H54 (cell line): ENCODE measurements at places on chromosomes 12 and 14.

- no peak for DNase-seq
Measured at GRCh38 chr14:98571104-98571503, 700.9 kb downstream of the BCL11B start.

GRCh38 chr14:56887216-56887615 lies 76.9 kb upstream of the OTX2 start:
- DNase-seq: no peak

DNA sequence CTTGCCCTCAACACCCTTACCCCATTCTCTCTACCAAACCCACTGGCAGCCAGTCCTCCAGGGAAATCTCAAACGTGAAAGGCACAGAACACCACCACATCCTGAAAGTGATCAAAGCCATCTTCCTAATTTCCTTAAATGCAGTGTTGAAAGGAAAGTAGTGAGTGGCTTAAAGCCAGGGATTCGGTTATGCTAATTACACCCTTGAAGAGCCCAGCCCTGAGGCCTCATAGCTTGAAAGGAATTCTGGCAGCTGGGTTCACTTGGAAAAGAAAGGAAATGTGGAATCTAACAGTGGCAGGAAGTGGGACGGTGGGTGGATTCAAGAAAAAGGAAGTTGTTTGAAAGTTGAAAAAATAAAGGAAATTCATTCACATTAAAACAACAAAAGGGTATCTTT lies 73.0 kb upstream of the FICD start:
- DNase-seq: no peak

DNA sequence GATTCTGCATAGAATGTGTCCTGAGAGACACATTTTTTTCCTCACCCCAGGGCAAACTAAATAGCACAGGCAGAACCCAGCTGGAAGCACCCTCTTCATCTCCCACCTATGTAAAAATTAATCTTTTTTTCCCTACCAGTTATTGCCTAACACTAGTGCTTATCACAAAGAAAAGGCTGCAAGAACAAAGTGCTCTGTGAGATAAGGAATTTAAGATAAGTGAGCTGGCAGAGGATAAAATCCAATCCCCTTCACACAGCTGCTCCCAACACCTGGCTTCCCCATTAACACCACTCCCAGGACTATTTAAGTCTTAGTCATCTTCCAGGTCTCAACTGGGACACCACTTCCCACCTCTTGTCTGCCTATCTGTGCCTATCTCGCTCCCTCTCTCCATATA lies 75.2 kb downstream of the TTC9 start:
- DNase-seq: no peak

DNA sequence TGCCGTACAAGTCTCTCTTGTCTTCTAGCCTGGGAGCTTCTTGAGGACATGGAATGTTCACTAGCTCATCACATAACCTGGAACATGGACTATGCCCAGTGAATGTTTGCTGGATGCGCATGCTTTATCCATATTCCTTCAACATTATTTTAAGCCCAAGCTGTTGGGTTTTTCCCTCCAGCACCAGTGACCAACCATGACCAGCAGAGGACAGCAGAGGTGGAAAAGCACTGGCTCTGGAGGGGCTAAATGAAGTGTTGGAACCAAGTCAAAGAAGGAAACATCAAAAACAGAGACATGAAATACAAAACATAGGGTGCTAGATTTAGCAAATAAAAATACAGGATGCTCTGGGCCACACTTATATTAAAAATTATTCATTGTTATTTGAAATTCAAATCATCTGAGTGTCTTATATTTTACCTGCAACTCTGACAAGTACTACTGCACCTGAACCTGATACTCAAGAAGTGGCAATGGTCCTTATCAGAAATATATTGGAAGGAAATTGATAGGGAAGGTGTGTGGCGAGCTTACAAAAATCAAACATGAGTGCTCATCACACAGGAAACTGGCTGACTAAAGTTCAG lies 23.1 kb upstream of the HELB start:
- DNase-seq: no peak

DNA sequence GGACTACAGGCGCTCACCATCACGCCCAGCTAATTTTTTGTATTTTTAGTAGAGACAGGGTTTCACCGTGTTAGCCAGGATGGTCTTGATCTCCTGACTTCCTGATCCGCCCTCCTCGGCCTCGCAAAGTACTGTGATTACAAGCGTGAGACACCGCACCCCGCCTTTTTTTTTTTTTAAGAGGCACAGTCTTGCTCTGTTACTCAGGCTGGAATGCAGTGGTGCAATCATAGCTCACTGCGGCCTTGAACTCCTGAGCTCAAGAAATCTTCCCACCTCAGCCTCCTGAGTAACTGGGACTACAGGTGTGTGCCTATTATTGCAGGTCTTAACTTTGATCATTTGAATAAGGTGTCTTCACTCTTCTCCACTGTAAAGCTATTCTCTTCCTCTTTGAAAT lies 5.3 kb upstream of the GLTP start:
- DNase-seq: no peak

- no peak for DNase-seq
Measured at GRCh38 chr14:101209594-101209993, 306.1 kb upstream of the RTL1 start.

- DNase-seq: no peak
Measured at GRCh38 chr12:3745152-3745551, 7.8 kb downstream of the CRACR2A start.

GRCh38 chr14:68042586-68043210 lies 223.1 kb downstream of the RAD51B start:
- no peak for DNase-seq

- DNase-seq: no peak
Measured at GRCh38 chr14:105413544-105413886, 6.1 kb upstream of the MTA1 start.

- DNase-seq: no peak
Measured at GRCh38 chr12:7716381-7716780, 5.1 kb downstream of the DPPA3 start.

DNA sequence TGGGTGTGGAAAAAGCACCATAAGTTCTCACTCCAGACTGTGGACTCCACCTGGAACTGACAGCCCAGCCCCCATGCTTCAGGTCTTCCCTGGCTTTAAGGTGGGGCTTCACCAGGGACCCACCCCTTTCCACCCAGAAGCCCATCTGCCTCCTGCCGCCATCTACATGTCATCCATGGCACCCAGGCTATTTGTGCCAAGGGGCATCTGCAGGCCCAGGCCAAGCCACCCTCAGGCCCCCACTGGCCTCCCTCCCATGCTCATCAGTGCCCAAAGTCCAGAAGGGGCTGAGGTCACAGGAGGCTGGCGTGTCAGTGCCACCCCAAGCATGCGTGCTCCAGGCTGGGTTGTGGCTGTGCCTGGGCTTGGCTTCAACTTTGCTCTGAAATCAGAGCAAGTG lies 212.2 kb upstream of the DIO3 start:
- DNase-seq: no peak

DNA sequence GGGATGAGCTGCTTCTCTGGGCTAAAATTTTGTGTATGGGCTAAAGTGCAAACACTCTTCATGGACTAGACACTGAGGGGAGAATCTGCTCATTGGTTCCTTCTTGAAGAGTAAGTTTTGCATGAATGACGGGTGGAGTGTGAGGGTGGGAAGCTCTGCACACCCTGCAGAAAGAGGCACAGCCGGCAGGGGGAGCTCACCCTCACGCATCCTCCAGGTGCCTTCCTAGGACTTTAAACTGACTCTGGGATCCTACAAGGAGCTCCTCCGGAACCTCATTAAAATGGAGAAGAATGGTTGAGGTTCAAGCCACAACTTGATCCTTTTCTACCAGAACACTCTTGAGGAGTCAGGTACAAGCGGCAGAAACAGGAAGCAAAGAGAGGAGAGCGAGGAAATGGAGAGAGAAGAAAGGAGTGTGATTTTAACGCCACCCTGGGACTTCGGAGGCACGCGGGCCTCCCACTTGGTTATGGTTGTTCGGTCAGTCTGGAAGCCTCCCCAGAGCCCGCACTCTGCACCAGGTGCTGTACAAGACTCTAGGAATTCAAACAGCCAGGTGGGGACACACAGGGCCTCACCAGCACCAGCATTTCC lies 87.5 kb downstream of the SETD3 start:
- DNase-seq: peak; percentile 53

GRCh38 chr14:52026017-52026660 lies 36.8 kb downstream of the RTRAF start:
- no peak for DNase-seq
